ENCODE measurements at places on chromosomes 2 and 18. TPM values are rescaled to one million over a fixed set of nuclear protein-coding genes. Genes with fewer than 3 reads are reported as not detected.

The SLC16A14 gene
- 3.4 TPM for total RNA-seq

The BMP10 gene
- 0.19 TPM for total RNA-seq

The KCNK3 gene
- 3.2 TPM for total RNA-seq

The DQX1 gene
- 0.11 TPM for total RNA-seq

The COL6A3 gene
- 57.1 TPM for total RNA-seq

The NYAP2 gene
- total RNA-seq: not detected

The SATB2 gene
- total RNA-seq: 1.1 TPM

The GKN2 gene
- not detected for total RNA-seq

The LAMA3 gene
- 3.5 TPM for total RNA-seq

The MSH6 gene
- total RNA-seq: 21.5 TPM

The CYRIA gene
- total RNA-seq: 4.1 TPM

The WNT6 gene
- total RNA-seq: 1.0 TPM

The HOXD13 gene
- total RNA-seq: not detected

The BOLL gene
- total RNA-seq: not detected

The THAP4 gene
- total RNA-seq: 68.8 TPM

The SPATA3 gene
- total RNA-seq: not detected

The LRRTM4 gene
- total RNA-seq: 0.55 TPM

The DSG3 gene
- total RNA-seq: not detected

The COL5A2 gene
- total RNA-seq: 9.3 TPM

The CYBRD1 gene
- total RNA-seq: 48.4 TPM

The TMEM182 gene
- total RNA-seq: 174 TPM

The GAL3ST2 gene
- not detected for total RNA-seq

The CCDC121 gene
- total RNA-seq: 6.8 TPM

The IL1F10 gene
- total RNA-seq: not detected

The COLEC12 gene
- 7.3 TPM for total RNA-seq

The SGPP2 gene
- 2.3 TPM for total RNA-seq

The AGXT gene
- total RNA-seq: not detected

The WDFY1 gene
- total RNA-seq: 12.6 TPM

The MATN3 gene
- total RNA-seq: 0.22 TPM

The ANKRD36 gene
- 4.3 TPM for total RNA-seq

Measured in left ventricle myocardium inferior (tissue), 1 donor.